Hematopoietic multipotent progenitor cell (in vitro differentiated cells): ENCODE measurements at places on chromosomes 13 and 19.

GRCh38 chr13:27954406-27954851 lies 14.7 kb downstream of the CDX2 start:
- DNase-seq, result no peak

GRCh38 chr13:55937180-55937579 lies 1203.5 kb upstream of the PRR20A start:
- DNase-seq, result no peak

GRCh38 chr13:50126263-50126992 lies 111.2 kb downstream of the KCNRG start:
- peak; percentile 61 for DNase-seq

DNA sequence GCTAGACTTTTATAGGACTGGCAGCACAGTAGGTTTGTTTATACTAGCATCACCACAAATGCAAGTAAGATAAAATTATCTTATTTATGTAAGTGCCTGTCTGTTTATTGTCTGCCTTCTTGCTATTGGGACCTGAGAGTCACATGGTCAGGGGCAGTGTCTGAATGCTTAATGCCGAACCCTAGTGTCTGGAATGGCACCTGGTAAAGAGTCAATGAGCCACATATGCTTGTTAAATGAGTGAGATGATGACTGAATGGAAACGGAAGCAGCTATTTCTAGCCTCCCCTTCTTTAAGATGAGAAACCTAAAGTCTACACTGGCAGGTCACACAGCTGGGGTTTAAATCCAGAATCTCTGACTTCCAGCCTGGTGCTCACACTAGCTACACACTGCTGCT lies 92.2 kb downstream of the STOML3 start:
- DNase-seq, result no peak

GRCh38 chr13:44267980-44268379 lies 105.6 kb upstream of the SERP2 start:
- DNase-seq, result no peak

GRCh38 chr19:53909471-53910169 lies 542 bp downstream of the CACNG7 start:
- DNase-seq, result no peak

- no peak for DNase-seq
Measured at GRCh38 chr19:39008137-39008536, 24.2 kb downstream of the FBXO27 start.

GRCh38 chr13:33662392-33662791 lies 155.6 kb upstream of the RFC3 start:
- DNase-seq, result no peak

- DNase-seq, result peak; percentile 71
Measured at GRCh38 chr13:27401210-27401609, 23.2 kb upstream of the GTF3A start.

DNA sequence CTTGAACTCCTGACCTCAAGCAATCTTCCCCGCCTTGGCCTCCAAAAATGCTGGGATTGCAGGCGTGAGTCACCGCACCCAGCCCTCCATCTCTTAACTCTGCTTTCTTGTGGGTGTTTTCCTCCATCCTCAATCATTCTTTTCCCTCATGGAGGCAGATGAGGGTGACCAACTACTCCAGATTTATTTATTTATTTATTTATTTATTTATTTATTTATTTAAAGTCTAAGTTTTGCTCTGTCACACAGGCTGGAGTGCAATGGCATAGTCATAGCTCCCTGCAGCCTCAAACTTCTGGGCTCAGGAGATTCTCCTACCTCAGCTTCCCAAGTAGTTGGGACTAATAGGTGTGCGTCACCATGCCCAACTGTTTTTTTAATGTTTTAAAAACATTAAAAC lies 14.9 kb downstream of the VAV1 start:
- no peak for DNase-seq

DNA sequence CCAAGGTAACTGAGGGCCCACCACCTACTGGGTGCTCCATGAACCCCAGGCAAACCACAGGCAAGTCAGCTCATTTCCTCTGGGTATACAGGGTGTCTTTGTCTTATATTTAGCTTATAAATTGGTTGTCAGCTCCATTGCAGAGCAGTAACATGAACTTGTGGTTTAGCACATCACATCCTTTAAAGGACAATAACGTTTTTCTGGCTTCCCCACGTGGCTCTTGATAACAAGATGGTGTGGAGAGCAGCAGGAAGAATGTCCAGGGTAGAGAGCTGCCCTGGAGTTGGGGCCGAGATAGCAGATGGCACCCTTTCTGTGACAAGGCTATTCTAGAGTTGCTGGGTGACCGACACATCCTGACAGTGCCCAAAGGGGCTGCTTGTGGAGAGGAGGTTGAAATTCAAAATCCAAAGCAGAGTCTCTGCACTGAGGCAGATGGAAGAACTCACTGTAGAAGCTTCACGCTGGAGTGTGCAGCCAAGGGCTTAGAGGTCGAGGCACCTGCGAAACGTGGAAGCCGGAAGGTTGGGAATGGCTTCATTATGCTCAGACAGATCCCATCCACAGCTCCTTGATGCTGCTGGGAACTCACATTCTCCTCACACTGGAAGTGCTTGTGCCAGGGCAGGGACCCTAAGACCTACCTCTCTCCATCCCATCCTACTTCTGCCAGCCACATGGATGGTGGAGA lies 133.0 kb upstream of the FRY start:
- DNase-seq, result no peak

DNA sequence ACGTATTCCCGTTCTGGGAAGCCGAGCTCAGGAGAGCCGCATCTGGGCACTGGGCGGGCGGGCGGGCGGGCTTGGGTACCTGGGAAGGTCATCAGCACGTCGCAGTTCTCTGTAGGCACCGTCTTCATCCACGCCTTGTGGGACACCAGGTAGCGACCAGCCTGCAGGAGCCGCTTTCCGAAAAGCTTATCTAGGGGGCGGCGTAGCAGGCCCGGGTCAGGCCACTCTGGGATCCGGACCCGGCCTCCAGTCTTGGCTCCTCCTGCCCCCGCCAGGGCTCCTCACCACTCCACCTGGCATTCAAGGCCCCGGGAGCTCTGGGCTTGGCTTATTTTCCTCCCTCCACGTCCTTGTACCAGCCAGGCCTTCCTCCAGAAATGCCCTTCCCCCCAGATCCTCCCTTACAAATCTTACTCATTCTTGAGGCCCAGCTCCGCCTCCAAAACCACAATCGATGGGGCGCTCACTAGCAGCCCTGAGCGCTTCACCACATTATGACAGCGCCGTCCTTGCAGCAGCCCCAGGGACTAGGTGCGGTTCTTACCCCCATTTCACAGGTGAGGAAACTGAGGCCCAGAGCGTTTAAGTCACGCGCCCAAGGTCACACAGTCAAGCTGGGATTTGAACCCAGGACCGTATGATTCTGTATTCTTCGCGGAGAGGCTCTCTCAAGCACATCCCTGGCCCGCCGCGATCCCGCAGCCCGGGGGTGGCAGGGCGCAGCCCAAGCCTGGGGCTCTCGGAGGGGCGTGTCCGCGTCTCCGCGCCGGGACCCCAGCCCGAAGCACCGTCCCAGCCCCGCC lies 843 bp downstream of the ANO8 start:
- DNase-seq, result no peak

DNA sequence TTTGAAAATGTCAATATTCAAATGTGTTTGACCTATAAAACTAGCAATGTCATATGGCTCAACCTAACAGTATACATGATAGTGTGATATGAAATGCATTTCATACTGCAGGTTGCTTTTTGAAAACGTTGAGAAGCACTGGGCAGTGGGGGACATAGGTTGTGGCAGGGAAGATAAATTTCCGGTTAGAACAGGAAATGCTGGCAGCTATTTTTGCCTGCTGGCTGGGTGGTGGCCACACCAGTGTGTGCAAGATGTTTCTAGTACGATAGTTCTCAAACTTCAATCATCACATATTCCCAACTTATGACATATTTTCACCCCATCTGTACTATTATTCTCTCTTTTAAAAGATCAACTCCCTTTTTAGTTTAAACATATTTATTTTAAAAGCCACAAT lies 17.2 kb downstream of the FXYD5 start:
- DNase-seq, result no peak

- no peak for DNase-seq
Measured at GRCh38 chr13:64662887-64663593, 2567.1 kb downstream of the PCDH9 start.

- peak; percentile 74 for DNase-seq
Measured at GRCh38 chr19:1864480-1865171, 1.2 kb upstream of the KLF16 start.

DNA sequence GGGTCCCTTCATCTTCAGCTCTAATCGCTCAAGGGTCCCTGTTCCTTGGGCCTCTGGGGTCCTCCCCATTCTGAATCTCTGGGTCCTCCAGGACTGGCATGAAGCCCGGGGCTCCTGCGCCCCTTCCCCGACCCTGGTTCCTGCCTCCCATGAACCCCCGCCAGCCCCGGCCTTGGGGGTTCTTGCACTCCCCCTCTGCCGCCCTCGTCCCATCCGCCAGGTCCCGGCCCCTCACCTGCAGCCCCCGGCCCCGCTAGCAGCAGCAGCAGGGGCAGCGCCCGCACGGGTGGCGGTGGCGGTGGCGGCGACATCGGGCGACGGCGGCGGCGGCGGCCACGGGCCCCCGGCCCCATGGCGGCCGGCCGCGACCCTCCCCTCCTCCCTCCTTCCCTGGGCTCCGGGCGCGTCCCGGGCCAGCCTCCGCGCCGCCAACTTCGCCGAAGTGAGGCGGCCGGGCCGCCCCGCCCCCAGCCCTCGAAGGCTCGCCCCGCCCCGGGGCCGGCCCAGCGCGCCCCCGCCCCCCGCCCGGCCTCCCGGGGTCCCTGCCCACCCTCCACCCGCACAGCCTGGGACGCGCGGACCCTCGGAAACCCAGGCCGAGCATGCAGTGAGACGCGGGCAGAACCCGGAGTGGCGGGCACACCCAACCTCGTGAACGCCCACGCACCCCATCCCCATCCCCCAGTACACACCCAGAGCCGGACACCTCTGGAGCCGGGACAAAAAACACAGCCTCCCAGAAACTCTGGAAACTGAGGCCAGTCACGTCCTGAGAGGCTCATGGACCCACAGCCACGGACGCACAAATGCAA lies at the start of gene NOTCH3:
Gene NOTCH3, minus strand, starts transcription at position 443 of the 812 bp plus-strand sequence. Its CDS starts 90 bp downstream, at position 353.
- DNase-seq, result no peak

DNA sequence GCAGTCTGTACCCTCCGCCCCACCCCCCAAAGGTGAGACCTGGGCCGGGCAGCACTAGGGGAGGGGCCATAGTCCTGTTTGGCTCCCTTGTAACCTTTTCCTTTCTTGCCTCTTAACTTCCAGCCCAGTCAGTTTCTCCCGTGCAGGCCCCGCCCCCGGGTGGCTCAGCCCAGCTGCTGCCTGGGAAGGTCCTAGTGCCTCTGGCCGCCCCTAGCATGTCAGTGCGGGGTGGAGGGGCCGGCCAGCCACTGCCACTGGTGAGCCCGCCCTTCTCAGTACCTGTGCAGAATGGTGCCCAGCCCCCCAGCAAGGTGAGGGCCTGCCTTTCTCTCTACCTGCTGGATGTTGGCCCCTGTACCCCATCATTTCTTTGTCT lies 10.5 kb upstream of the PRR19 start:
- no peak for DNase-seq

- no peak for DNase-seq
Measured at GRCh38 chr19:38209671-38210457, 14.2 kb downstream of the DPF1 start.

GRCh38 chr13:110570886-110571285 lies 9.4 kb upstream of the RAB20 start:
- DNase-seq, result no peak

GRCh38 chr13:73421310-73421912 lies 362.6 kb downstream of the KLF5 start:
- no peak for DNase-seq

DNA sequence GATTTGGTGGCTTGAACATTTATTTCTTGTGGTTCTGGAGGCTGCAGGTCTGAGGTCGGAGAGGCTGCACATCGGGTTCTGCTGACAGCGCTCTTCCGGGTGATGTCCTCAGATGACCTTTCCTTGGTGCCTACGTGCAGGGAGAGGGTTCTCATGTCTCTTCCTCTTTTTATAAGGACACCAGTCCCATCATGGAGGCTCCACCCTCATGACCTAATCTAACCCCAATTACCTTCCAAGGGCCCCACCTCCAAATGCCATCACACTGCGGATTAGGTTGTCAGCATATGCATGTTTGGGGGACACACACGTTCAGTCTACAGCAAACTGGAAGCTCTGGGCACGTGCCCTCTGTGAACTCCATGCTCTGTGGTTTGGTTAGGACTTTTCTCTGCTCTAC lies 338.6 kb downstream of the FGF9 start:
- DNase-seq, result no peak

DNA sequence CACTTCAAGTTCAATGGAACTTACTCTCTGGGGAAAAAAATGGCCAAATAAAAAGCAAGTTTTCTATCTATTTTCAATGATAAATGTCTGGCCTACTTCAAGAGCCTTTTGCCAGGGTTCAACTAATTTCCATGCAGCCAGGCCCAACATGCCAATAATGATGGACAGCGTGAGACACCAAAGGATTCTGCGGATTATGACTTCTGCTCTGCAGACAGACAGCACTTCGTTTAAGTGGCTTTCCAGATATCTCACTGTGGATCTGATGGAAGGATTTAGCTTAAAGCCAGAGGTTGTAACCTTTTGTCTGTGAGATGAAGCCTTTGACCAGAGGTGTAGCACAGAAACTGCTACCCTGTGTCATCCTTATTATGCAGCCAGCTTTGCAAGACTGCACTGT lies 614.2 kb downstream of the DCT start:
- no peak for DNase-seq

GRCh38 chr13:36915896-36916640 lies 4.0 kb downstream of the SMAD9 start:
- DNase-seq, result no peak

- peak; percentile 51 for DNase-seq
Measured at GRCh38 chr13:23086968-23087623, 93.7 kb upstream of the SGCG start.

DNA sequence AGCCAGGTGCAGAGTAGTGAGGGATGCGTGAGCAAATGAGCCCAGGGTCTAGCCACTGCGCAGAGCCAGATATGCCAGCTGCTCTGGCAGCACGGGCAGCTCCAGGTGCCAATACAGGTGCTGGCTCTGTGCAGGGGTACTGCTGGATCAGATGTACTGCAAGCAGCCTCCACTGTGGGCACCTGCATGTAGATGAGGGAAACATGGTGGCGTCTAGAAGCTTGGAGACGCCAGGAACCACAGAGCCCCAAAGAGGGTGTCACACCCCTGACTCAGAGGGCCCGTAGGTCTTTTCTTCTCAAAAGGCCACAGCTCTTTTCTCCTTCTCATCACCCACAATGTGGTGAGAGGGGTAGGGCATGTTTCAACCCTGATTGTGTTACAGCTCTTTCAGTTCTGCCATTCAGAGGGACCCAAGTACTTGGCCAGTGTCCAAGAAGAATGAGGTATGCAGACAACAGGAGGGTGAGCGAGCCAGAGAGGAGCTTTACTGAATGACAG lies 244.4 kb upstream of the SLITRK1 start:
- DNase-seq, result no peak

DNA sequence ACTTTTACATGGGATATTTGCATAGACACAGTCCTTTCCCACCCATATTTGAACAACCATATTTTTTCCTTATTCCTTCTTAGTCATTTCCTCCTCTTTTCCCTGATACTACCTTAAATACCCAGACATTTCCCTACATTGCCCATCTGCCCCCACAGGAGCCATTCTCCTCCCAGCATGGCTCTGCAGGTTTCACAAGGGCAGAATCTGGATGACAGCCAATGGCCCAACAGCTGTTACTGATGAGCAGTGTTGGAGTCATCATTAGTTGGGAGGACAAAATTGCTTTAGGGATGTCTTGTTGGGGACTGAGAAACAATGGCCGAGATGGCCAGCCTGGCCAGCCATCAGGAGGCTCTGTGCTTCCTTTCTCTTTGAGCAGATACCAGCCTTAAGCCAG lies 209.5 kb downstream of the KLF5 start:
- no peak for DNase-seq
